ENCODE measurements at places on chromosomes 5 and 9.

DNA sequence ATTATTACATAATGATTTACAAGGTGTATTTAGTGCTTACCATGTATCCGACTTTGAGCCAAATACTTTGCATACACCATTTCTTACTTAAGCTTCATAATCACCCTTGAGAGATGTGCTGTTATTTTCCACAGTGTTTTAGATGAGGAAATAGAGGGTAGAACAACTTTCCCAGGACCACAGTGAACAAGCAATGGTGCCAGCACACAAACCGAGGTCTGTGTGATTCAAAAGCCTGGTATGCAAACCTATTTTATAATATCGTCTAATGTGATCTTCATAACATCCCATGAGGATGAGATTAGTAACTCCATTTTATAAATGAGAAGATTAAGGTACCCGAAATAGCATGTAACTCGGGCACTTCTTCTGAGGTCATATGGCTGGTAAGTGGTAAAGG, 294.7 kb downstream of the NSG2 start:
- DNase-seq, result no peak

DNA sequence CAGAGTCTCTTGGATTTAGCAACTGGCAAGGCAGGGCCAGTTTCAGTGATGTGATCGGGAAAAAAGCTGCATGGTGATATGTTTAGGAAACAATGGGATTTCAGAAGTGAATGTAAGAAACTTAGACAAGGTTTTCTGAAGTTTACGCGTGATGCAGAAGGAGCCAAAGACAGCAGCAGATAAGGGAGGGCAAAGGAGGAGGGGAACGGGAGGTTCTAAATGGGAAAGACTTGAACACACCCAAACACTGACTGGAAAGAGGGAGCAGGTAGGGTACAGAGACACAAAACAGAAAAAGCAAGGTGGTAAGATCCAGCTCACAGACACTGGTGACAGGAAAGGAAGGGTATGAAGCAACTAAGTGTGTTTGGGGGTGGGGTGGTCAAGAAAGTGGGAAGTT, 115.4 kb downstream of the EPB41L4A start:
- no peak for DNase-seq

- DNase-seq, result no peak
These were observed 1.8 kb downstream of the KLF4 start for GRCh38 chr9:107487521-107488374.

DNA sequence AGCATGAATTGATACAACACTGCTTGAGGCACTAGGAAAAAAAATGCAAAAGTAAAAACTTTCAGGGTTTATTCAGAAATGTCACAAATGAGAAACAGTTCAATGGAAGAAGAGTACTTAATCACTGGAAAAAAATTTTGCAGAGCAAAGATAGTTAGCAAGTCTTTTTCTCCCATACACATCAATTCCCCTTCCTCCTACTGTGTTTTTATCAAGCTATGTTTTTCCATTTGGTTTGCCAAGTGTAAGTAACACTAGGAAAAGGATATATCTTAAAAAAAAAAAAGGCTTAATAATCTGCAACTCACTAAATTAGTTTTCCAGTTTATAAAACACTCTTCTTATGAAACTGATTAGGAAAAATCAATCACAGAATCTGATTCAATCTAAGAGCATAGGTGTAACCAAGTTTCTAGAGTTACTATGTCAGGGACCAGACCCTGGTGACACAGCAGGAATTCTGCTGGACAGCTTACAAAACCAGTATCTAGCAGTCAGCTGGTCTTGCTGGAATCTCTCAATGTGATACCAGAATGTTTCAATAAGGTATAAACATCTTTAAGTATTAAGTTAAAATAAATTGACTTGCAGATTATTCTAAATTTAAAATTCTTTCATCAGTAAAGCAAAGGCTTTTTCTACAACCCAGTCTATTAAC, 34.7 kb downstream of the RNF145 start:
- DNase-seq, result no peak

GRCh38 chr9:128920381-128921058, at the start of gene PHYHD1:
PHYHD1 (plus strand) TSS chr9:128920982; CDS start chr9:128922324, 1,342 bp downstream.
- DNase-seq, result no peak

DNA sequence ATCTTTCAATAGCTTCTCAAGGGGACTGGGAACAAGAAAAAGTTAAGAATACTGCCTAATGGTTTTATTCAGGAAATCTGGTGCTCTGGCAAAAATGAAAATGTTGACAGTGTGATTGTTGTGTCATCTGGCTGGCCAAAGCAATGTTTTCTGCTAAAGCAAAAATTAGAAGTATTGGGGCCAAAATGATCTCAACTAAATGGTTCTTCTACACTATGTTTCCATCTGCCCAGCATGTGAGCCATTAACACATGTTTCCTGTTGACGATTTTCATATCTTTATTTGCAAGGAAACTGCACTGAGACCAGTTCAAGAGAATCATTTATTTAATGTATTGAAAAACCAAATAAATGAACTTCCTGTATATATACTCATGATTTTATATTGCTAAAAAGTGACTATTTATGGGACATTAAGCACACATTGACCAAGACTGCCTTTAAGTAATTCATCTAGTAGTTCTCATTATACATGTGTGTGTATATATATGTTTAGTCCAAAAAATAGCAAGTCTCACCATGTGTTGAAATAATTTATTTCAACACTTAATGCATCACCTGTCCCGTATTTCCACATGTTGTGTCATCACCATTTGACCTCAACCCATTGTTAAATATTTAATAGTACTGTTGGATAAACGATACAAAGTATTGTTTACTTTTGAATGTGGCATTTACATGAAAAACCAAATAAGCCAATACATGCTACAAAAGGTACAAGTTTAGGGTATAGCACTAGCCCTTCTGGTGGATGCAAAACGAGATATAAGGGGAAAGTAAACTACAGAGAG, 7.5 kb upstream of the FST start:
- no peak for DNase-seq

DNA sequence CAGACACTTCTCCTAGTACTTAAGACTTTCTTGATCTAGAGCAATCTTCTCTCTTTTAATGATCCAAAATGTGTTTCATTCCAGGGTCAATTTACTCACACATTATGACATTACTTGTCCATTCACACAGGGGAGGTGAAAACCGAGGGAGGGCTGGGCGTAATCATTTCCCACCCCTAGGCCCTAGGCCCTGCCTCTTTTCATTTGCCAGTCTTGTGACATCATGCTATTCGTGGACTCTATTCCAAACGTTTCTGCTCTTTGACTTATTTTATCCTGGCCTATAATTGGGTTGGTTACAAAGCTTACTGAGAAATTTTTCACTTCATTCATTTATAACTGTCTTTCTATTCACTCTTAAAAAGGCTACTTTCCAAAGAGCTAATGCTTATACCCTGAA, 2.4 kb downstream of the DCAF12 start:
- no peak for DNase-seq

- DNase-seq, result peak; percentile 18
These were observed 2.5 kb downstream of the TNPO1 start for GRCh38 chr5:72818866-72819534.

DNA sequence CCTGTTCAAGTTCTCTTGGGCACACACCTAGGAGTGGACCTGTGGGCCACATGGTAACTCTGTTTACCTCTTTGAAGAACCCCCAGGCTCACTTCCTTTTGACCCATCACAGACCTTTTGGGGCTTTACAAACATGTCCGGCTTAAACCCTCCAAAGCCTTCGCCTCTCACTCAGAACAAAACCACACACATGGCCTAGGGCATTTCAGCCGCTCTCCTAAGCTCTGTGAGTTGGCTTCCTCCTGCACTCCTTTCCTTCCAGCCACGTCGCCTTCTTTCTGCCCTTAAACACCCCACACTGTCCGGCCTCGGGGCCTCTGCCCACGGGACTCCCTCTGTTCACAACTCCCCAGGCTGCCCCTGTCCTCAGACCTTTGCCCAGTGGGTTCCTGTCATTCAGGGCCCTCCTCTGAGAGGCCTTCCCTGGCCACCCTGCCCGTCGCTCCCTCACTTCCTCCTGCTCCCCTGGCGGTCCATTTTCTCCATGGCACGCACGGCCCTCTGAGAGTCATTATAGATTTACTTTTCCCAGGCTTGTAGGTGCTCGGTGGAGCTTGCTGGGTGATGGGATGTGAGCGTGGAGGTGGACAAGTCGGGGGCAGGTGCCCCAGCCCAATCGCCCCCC, 1.9 kb downstream of the DOK3 start:
- DNase-seq, result no peak

GRCh38 chr5:122844136-122844909, 1.1 kb upstream of the SNX24 start:
- no peak for DNase-seq

DNA sequence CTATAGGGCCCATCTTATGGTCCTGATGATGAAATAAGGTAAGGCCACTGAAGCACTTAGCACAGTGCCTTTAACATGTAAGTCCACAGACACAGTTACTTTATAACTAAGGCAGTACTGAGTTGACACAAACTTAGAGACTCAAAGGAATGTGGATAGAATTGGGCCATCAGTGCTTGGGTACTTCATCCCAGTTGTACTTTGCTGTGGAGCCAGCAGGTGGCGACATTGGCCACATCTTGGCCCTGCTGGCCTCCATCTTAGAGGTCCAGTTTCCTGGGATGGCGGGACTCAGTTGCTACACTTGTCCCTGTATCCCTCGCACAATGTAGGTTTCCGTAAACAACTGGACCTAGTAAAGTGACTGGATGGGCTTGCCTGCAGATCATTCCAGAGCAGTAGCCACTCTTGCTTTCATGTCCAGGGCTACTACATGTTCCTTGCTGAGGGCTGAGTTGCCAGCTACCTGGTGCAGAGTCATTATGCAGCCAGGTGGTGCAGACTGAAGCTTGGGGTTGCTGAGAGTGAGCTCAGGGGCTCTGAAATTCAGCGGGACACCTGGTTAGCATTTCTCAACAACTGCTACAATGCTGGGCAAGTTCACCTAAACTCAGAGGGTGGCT, 10.6 kb downstream of the MTAP start:
- DNase-seq, result no peak

DNA sequence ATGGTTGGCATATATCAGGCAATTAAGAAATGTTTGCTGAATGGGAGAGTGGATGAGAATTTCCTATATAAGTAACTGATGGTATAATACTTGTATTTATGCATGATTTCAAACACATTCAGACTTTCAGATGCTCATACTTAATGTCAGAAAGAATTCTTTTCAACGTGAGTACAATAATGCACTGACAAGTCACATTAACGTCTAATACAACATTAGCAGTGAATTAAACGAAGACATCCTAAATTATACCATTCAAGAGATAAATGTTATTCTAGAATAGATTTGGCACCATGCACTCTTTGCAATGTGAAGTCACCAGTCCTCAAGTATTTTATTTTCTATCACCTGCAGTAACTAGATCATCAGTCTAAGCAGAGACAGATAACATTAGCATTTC, 712.9 kb downstream of the TLE1 start:
- DNase-seq, result no peak

DNA sequence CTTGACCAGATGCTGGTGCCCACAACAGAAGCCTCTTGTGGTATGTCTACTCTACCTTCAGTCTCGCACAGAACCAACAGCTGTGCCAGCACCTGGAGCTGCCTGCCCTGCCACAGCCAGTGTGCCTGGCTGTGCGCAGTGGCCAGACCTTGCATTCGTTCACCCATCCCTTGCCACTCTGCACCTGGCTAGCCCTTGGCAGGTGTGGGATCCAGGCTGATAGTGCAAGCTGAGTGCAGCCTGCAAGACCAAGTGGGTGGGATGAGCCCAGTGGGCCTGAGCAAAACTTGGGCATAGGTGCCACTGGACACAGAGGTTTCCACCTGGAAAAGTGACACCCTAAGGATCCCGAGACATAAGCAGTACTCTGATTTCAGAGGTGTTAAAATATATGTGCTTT, 108.2 kb downstream of the ST8SIA4 start:
- no peak for DNase-seq

- DNase-seq, result no peak
These were observed 532.7 kb upstream of the GRAMD2B start for GRCh38 chr5:125890511-125890931.

DNA sequence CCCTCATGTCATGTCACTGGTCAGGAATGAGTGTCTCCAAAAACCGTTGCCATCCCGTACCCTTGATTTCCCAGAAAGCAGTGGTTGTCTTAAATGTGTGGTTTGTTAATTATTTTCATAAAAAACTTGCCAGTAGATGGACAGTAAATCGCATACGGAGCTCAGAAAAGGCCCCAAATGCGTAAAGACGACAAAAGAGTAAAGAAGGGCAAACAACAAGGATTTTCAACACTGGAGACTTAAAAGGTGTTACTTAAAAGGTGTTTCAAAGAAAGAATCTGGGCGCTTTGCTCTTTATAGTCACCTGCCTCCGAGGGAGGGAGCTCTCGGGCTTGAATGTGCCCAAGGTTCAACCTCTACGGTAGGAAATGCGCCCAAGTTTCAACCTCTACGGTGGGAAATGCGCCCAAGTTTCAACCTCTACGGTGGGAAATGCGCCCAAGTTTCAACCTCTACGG, 734 bp downstream of the KIF27 start:
- DNase-seq, result no peak

DNA sequence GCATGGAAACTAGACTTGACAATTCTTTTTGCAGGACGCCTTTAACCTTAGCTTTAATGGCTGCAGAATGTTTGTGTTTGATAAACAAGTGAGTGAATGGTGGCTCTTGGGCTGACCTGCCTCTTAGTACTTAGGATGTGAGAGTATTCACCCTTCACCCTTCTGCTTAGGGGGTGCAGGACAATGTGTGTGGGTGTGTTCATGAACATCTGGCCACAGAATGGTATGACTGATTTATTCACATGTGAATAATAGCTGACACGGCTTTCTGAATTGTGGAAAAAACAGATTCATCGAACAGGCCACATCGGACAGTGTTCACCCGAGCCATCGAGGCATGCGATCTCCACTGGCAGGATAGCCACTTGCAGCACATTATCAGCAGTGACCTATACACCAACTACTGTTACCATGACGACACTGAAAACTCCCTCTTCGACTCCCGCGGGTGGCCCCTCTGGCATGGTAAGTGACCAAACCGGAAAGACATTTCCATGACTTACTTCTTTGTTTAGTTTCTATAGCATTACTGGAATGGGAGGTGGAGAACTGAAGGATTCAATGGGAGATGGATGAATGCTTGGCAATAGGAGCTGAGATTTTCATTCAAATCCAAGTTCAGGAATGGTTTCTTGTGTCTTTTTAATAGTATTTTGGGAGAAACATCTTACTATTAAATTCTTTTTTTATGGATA, 193.6 kb downstream of the ZSWIM6 start:
- DNase-seq, result no peak

- no peak for DNase-seq
These were observed 17.8 kb upstream of the B4GALT1 start for GRCh38 chr9:33184963-33185362.

GRCh38 chr5:95007921-95008597, 276.8 kb downstream of the MCTP1 start:
- no peak for DNase-seq

GRCh38 chr5:169410996-169411783, 110.3 kb upstream of the SLIT3 start:
- DNase-seq, result no peak
